ENCODE measurements at places on chromosomes 11 and 22.

- DNase-seq, result no peak
Measured at GRCh38 chr11:130846606-130847005, 69.7 kb downstream of the SNX19 start.

- no peak for DNase-seq
Measured at GRCh38 chr11:111530091-111530490, 10.4 kb upstream of the LAYN start.

DNA sequence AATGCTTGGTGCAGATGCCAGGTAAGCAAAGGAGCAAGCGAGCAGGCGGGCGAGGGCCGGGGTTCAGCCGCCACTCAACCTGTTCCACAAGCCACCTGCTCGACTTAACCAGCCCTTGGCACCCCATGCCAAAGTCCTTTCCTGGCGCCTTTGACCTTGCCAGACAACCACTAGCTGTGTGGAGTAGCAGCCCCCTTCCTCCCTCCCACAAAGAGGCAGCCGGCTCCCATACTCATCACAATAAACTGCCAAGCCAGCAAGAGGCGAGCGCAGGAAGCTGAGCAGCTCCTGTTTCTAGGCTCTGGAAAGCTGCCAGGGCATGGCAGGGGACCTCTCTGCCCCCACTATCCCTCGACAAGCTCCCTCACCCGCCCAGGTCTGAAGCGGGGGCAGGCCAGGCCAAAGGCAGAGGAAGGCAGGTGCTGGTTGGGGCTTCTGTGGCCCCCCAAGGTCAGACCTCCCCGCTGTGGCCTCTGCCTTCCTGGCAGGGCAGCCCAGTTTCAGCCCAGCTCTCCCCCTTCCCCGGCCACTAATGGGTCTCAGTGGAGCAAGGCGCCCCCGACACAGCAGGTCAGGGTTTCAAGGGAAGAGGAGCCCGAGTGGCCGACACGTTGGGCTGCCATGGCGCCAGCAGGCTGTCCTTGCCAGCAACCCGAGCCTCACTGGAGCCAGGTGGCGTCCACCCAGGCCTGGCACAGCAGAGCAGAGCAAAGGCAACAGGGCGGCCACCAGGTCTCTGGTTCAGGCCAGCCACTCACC lies 15.3 kb downstream of the MACROD1 start:
- DNase-seq, result no peak

- DNase-seq, result no peak
Measured at GRCh38 chr22:43185860-43186261, 1.1 kb downstream of the TTLL12 start.

DNA sequence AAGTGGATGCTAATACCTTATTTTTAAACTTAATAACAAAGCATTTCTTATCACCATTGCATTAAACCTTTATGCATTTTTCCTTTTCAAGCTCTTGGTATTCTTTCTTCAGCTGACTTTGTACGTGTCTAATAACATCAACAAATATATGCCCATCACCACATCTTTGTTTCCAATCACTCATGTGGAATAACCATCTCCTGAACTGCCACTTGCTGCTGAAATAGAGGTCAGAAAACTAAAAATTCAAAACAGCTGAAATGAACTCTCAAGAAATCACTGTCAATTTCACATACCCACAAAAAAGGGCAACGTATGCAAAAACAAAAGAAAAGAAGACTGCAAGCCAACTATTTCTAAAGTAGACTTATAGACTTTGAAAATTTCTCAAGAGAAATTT lies 7.4 kb downstream of the MSANTD4 start:
- no peak for DNase-seq

GRCh38 chr22:17884893-17885292 lies 110.6 kb upstream of the BID start:
- no peak for DNase-seq

GRCh38 chr22:43417555-43417954 lies 5.7 kb downstream of the MPPED1 start:
- no peak for DNase-seq

DNA sequence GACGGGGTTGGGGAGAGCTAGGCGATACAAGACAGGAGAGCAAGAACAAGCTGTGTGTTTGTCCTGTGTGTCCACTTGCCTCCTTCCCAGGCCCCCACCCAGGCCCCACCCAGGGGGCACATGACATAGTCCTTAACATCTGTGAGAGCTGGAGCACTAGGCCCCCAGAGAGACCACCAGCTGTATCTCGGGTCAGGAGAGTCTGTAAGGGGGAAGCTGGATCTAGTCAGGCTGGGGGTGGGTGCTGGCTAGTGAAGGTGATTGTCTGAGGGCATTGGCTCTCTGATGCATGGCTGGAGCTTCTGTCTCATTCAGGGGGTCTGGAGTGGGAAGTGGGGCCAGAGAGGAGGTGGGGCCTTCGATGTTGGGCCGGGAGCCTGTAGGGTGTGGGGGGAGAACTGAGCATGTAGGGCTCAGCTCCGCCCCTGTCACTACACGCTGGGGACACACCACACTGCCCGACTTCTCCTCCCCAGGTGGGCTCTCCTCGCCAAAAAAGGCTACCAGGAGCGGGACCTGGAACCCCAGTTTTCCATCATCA lies 571 bp downstream of the P2RX6 start:
- DNase-seq, result no peak

- DNase-seq, result no peak
Measured at GRCh38 chr11:117750357-117750756, 46.7 kb downstream of the DSCAML1 start.

GRCh38 chr11:20016526-20016925 lies 143.7 kb downstream of the DBX1 start:
- no peak for DNase-seq

DNA sequence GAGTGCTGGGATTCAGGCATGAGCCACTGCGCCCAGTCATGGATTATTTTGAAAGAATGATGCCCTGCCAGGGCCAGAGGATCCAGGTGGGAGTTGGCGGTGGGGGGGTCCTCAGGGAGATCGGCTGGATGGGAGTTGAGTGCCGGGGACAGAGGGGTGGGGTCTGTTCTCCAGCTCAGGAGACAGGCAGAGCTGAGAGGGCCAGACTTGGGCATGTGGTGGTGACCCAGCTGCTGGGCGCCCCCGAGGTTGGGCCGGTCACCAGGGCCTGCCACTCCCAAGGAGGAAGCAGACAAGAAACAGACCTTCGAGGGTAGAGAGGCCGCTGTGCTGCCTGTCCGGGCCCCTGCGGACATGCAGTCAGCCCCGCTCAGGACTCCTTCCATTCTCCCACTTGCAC lies 11.8 kb upstream of the PRODH start:
- no peak for DNase-seq

DNA sequence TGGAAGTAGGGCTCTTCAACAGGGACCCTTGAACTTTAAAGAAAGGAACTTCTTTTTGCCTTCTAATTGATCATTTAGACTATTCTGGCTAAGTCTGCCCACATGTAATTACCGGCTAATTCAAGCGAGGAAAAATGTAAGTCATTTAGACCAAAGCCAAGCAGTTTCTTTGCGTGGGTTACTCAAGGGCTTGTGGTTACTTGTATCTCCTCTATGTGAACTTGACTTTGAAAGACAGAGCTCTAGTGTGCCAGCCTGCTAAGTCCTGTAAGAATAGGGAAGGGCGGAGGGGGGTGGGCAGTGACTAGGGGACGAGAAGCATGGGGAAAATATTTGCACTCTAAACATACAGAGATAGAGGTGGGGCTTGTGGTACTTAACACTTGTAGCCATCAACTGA lies 145.2 kb upstream of the TEAD1 start:
- DNase-seq, result no peak

DNA sequence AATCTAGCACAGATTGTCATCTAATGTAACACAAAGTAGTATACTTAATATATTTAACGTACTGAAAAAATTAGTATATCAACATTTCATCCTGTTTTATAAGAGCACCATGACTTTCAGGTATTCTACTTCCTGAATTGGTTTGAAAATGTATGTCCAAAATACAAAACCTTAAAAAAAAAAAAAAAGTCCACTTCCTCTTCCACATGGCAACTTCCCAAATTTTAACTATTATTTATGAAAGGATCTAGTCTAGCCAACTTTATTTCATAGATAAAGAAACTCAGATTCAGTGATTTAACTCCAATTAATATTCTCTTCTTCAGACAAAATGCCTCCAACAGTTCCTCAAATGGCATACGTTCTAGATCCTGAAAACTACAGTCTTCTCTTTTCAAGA lies 44.0 kb downstream of the PIK3C2A start:
- no peak for DNase-seq

DNA sequence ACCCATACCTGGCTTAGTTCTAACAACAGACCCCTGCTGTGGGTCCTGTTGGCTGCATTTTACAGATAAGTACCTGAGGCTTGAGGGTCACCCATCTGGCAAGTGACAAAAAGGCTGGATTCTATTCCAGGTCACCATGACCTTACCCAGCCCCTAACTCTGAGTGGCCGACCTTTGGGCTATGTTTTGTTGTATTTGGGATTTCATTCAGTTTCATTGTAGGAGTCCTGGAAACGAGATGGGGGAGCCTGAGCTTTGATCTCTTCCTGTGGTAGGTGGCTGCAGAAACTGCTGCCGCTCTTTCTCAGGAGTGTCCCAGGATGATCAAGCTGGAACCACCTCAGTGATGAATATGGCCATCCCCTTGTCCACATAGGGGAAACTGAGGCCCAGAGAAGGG lies 24.6 kb upstream of the YWHAH start:
- no peak for DNase-seq

DNA sequence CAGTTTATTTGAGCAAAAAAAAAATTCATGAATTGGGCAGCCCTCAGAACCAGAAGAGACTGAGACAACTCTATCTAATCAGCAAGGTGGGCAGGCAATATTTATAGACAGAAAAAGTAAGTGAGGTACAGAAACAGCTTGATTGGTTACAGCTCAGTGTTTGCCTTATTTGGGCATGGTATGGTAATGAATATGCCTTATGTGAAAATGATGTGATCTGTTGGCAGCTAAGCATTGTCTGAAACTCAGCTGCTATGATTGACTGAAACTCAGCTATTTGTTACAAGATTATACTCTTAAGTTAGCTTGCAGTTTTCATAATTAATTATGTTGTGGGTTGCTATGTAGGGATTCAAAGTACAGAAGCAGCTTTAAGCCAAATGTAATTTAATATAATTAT lies 127.6 kb downstream of the CNTN5 start:
- no peak for DNase-seq

- DNase-seq, result no peak
Measured at GRCh38 chr11:8035200-8035855, 45.7 kb upstream of the TUB start.
